ENCODE measurements at places on chromosomes 12 and 14. TPM values are rescaled to one million over a fixed set of nuclear protein-coding genes. Genes with fewer than 3 reads are reported as not detected.

Gene UBR7
- 22.2 TPM for total RNA-seq

DNA sequence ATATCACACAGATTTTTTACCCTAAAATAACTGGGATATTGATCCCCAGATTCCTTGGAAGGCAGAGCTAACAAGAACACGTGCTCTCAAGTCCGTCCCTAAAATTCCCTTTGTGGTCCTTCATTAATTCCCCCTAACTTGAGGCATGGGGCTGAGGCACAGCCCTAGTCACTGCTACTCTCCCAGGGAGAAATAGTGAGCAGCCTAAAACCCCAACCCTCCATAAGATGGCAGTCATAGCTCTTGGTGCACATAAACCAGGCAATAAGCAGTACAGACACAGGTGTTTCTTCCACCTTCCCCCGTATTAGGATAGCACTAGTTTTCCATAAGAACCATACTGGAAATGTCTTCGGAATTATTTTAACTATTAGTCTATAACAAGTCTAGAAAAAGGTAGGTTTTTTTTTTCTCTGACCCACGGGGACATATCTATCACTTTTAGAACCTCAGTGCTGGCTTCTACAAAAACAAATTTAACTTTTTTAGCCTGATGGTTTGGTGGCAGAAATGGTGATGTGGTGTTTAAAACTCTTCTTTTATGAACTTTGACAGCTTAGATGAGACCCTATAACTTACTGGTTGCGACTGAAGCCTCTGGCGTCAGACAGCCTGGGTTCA is 3.1 kb upstream of the ARHGEF40 start:
- no peaks in the 10 kb centered on the region for H3K36me3 ChIP-seq
- no peak overlapping the region for H3K27ac ChIP-seq
- no peak for DNase-seq

DNA sequence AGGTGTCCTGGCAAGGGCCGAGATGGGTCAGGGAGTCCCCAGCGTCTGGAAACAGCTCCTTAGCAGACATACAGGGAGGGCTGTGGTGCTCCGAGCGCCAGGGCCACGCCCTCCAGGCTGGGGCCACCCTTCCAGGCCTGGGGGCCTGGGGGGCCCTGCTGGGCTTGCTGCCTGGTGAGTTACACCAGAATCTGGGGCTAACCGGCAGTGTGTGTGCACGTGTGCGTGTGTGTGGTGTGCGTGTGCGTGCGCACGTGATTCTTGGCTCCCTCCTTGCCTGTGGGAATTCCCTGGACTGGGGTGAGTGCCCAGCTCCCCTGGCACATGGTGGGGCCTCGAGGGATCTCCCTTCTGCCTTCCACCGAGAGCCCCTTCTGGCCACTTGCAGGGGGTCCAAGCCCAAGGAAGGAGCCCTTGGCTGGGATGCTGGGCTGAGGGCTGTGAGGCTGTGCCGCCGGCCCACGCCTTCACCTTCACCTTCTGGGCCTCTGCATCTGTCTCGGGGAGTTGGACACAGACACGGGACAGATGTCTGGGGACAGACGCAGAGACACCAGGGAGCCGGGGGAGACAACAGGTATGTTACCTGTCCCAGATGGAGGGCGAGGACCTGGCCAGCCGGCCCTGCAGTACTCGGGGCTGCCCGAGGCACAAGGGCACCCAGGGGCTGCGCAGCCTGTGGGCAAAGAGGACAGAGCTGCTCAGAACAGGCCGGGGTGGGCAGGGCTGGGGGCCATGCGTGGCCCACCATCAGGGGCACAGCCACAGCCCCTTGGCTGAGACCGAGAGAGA is 37.2 kb downstream of the BEGAIN start:
- peaks cover 2% of the 10 kb centered on the region for H3K27me3 ChIP-seq
- H3K27ac ChIP-seq, result no peak overlapping the region
- no peak for DNase-seq

- peaks cover 3% of the 10 kb centered on the region for H3K36me3 ChIP-seq
- H3K27ac ChIP-seq, result no peak overlapping the region
- no peak for DNase-seq
- H3K4me1 ChIP-seq, result no peaks in the 10 kb centered on the region
- no peak overlapping the region for H3K4me3 ChIP-seq
Measured at GRCh38 chr12:93237235-93237915, 140.3 kb upstream of the NUDT4 start.

Gene ANKRD33
- total RNA-seq, result not detected

Gene PIANP
- 3.9 TPM for total RNA-seq

- no peaks in the 10 kb centered on the region for H3K27me3 ChIP-seq
- no peak overlapping the region for H3K27ac ChIP-seq
- H3K4me1 ChIP-seq, result peaks cover 5% of the 10 kb centered on the region
- no peaks in the 10 kb centered on the region for H3K36me3 ChIP-seq
- H3K4me3 ChIP-seq, result no peak overlapping the region
Measured at GRCh38 chr14:104926619-104927431, 2.1 kb downstream of the PLD4 start.

Gene ZBTB42
- 2.7 TPM for total RNA-seq

- no peak overlapping the region for H3K27ac ChIP-seq
- H3K4me1 ChIP-seq, result no peaks in the 10 kb centered on the region
- no peak overlapping the region for H3K4me3 ChIP-seq
- no peak for DNase-seq
Measured at GRCh38 chr12:27488479-27488878, 35.5 kb upstream of the PPFIBP1 start.

GRCh38 chr14:93926245-93926872 is 785 bp upstream of the FAM181A start:
- H3K27me3 ChIP-seq, result peaks cover 18% of the 10 kb centered on the region
- no peaks in the 10 kb centered on the region for H3K36me3 ChIP-seq
- no peak for DNase-seq
- no peaks in the 10 kb centered on the region for H3K4me1 ChIP-seq

- no peak overlapping the region for H3K4me3 ChIP-seq
- no peak for DNase-seq
- H3K36me3 ChIP-seq, result no peaks in the 10 kb centered on the region
Measured at GRCh38 chr12:2355198-2355597, 302.4 kb downstream of the CACNA1C start.

- no peaks in the 10 kb centered on the region for H3K36me3 ChIP-seq
- H3K27me3 ChIP-seq, result no peaks in the 10 kb centered on the region
- H3K27ac ChIP-seq, result no peak overlapping the region
- no peaks in the 10 kb centered on the region for H3K4me1 ChIP-seq
- no peak overlapping the region for H3K4me3 ChIP-seq
Measured at GRCh38 chr14:27881646-27882045, 884.9 kb upstream of the FOXG1 start.

GRCh38 chr14:91289464-91289863 is 45.0 kb upstream of the GPR68 start:
- no peak overlapping the region for H3K4me3 ChIP-seq
- no peak for DNase-seq
- no peaks in the 10 kb centered on the region for H3K36me3 ChIP-seq
- H3K4me1 ChIP-seq, result peaks cover 9% of the 10 kb centered on the region
- H3K27me3 ChIP-seq, result no peaks in the 10 kb centered on the region

DNA sequence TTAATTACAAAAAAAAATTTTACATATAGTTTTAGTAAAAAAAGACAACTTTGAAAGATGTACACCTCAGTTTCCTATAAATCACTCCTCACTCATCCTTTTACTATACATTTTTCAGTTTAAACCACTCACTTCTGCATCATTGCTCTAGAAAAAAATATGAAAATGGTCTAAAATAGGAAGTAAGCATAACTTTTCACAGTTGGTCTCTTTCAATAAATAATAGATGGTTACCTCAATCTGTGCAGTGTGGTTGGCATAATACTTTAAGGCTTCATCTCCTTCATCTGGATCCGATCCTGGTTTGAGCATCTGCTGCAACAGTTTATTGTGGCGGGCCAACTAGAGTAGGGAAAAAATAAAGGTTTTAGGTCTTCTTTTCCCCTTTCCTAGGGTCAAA is 247.9 kb downstream of the SSPN start:
- H3K27me3 ChIP-seq, result no peaks in the 10 kb centered on the region
- DNase-seq, result no peak
- H3K4me1 ChIP-seq, result no peaks in the 10 kb centered on the region
- H3K27ac ChIP-seq, result no peak overlapping the region
- no peak overlapping the region for H3K4me3 ChIP-seq

DNA sequence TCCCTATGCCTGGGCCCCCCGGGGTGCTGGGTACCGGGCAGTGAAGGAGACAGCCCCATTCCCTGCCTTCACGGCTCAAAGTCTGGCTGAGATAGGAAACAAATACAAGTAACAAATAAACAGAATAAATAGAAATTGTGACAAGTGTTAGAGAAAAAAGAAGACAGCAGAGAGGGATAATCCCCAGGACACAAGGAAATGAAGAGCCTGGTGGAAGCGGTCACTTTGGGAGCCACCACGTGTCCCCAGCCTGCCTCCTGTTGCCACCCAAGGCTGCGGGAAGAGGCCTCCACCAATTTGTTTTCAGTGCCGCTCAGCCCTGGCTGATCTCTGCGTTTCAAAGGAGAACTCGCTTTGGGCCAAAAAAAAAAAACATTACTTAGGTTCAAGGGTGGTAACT is 31.2 kb downstream of the RBM19 start:
- DNase-seq, result no peak
- H3K27me3 ChIP-seq, result no peaks in the 10 kb centered on the region
- H3K27ac ChIP-seq, result no peak overlapping the region
- peaks cover 36% of the 10 kb centered on the region for H3K36me3 ChIP-seq
- no peak overlapping the region for H3K4me3 ChIP-seq
- H3K4me1 ChIP-seq, result peaks cover 4% of the 10 kb centered on the region

GRCh38 chr12:50677858-50678257 is 86.0 kb upstream of the ATF1 start:
- H3K4me1 ChIP-seq, result peaks cover 51% of the 10 kb centered on the region
- no peak overlapping the region for H3K4me3 ChIP-seq
- no peak for DNase-seq

GRCh38 chr14:64089920-64090319 is 204.3 kb downstream of the ESR2 start:
- no peak overlapping the region for H3K27ac ChIP-seq
- peaks cover 8% of the 10 kb centered on the region for H3K36me3 ChIP-seq
- no peak overlapping the region for H3K4me3 ChIP-seq

DNA sequence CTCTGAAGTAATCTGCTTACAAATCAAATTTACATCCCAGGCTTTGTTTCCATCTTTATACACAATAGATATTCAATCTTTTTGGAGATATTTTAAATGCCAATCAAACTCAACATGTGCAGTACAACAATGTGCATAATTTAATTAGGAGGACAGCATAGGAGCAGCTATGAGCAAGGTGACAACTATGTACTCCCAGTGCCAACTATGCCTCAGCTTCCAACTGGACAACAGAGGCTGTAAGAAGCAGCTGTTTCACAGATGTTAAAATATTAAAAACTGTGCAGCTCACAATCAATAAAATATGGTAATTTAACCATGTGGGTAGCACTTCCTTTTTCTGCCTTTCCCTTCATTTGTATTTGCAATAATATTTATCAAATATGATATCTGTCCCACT is 99.9 kb downstream of the ST8SIA1 start:
- no peak for DNase-seq
- H3K4me3 ChIP-seq, result no peak overlapping the region
- H3K27ac ChIP-seq, result no peak overlapping the region
- no peaks in the 10 kb centered on the region for H3K27me3 ChIP-seq
- H3K4me1 ChIP-seq, result peaks cover 23% of the 10 kb centered on the region

Gene SLC38A4
- 11.4 TPM for total RNA-seq

DNA sequence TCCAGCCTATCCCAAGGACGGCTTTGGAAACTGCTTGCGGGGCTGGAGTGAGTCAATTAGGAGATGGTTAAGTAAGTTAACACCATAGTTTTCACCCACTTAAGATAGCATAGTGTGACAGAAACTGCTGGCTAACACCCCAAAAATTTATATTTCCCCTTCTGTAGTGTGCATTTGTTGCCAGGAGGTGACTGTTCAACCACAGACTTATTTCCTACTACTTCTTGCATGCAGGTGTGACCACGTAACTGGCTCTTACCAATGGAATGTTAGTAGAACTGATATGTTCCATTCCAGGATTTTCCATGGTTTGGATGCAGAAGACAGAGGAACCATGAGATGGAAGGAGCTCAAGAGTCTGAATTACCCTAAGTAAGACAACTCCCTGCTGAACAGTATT is 52.9 kb upstream of the SLC35F4 start:
- H3K36me3 ChIP-seq, result no peaks in the 10 kb centered on the region
- H3K27me3 ChIP-seq, result no peaks in the 10 kb centered on the region
- H3K27ac ChIP-seq, result no peak overlapping the region
- no peaks in the 10 kb centered on the region for H3K4me1 ChIP-seq
- no peak for DNase-seq

Gene INHBC
- not detected for total RNA-seq

Gene SPTSSA
- total RNA-seq, result 17.8 TPM

GRCh38 chr12:99068993-99069747 is 424.1 kb downstream of the APAF1 start:
- no peaks in the 10 kb centered on the region for H3K4me1 ChIP-seq
- H3K36me3 ChIP-seq, result no peaks in the 10 kb centered on the region
- no peak overlapping the region for H3K27ac ChIP-seq
- H3K27me3 ChIP-seq, result no peaks in the 10 kb centered on the region
- H3K4me3 ChIP-seq, result no peak overlapping the region

DNA sequence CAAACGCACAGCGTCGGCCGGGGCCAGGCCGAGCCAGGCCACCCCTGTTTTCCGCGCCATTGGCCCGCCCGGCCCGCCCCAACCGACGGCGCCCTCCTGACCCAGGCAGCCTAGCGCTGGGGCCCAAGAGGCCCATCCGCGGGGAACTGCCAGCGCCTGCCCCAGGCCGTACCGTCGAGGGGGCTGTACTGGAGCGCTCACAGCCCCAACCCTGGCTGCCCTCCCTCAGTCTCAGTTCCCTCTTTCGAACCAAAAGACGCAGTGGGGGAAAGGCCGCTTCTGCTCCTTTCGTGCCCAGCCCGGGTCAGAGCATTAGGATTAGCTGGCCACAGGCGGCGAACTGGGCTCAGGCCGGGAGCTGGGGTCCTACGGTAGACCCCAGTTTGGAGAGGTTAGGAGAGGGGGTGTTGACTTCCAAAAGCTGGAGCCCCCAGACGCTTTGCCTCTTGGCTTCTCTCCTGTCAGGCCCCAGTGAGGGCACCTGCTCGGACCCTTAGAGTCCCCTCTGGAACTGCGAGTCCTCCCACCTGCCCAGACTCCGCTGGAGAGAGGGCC is 1.9 kb downstream of the NKX2-1 start:
- H3K27ac ChIP-seq, result no peak overlapping the region
- peaks cover 22% of the 10 kb centered on the region for H3K4me1 ChIP-seq
- DNase-seq, result peak; percentile 68
- no peaks in the 10 kb centered on the region for H3K36me3 ChIP-seq

- no peak overlapping the region for H3K4me3 ChIP-seq
- H3K36me3 ChIP-seq, result peaks cover 25% of the 10 kb centered on the region
- no peaks in the 10 kb centered on the region for H3K27me3 ChIP-seq
- DNase-seq, result no peak
- no peak overlapping the region for H3K27ac ChIP-seq
- no peaks in the 10 kb centered on the region for H3K4me1 ChIP-seq
Measured at GRCh38 chr12:55982319-55982936, 8.6 kb downstream of the RAB5B start.

- peaks cover 64% of the 10 kb centered on the region for H3K4me1 ChIP-seq
- no peaks in the 10 kb centered on the region for H3K27me3 ChIP-seq
- no peak for DNase-seq
- H3K36me3 ChIP-seq, result peaks cover 16% of the 10 kb centered on the region
- peak overlapping the region; percentile 56 for H3K27ac ChIP-seq
Measured at GRCh38 chr12:31491841-31492598, 98.9 kb downstream of the DENND5B start.

GRCh38 chr12:100993916-100994450 is 199.4 kb downstream of the ANO4 start:
- no peak for DNase-seq
- H3K36me3 ChIP-seq, result no peaks in the 10 kb centered on the region
- no peaks in the 10 kb centered on the region for H3K4me1 ChIP-seq
- H3K27ac ChIP-seq, result no peak overlapping the region
- H3K27me3 ChIP-seq, result no peaks in the 10 kb centered on the region
- no peak overlapping the region for H3K4me3 ChIP-seq

Measured in osteocyte (in vitro differentiated cells).